IPS-NIHi11 (cell line): ENCODE measurements at places on chromosomes 1 and 21.

- no peak for DNase-seq
Observed at GRCh38 chr1:207903767-207904166, 7.2 kb downstream of the CD34 start.

GRCh38 chr1:4019147-4019521 is 119.1 kb upstream of the C1orf174 start:
- DNase-seq, result no peak

- peak; percentile 23 for DNase-seq
Observed at GRCh38 chr1:61082311-61083012, at the start of gene NFIA. NFIA (plus strand) TSS chr1:61082561.

DNA sequence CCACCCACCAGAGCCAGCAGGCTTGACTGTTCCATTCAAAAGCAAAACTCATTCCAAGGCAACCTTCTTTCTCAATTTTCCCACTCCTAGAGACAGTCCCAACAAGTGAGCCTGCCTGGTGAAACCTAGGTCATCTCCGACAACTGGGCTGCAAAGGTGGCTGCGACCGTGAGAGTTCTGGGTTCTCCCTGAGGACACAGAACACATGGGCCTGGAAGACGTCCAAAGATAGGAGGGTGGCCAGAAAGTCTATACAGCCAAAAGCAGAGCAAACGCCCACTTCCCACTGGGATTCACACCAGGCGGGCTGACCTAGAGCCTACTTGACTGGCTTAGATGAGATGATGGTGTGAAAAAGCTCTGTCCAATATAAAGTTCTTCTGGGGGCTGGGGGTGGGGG is 90.2 kb upstream of the GRIK3 start:
- DNase-seq, result no peak

- no peak for DNase-seq
Observed at GRCh38 chr1:246121533-246121932, 385.5 kb downstream of the SMYD3 start.

- DNase-seq, result no peak
Observed at GRCh38 chr1:214155987-214156625, 124.9 kb upstream of the SMYD2 start.

GRCh38 chr1:8378981-8379470 is 61.1 kb downstream of the SLC45A1 start:
- no peak for DNase-seq
